AG08396 (cell line): ENCODE measurements at places on chromosomes 4 and X.
A peak's percentile ranks its signal among the peaks of the same experiment; 100 is the strongest.

GRCh38 chrX:76427560-76428242 lies at the start of gene MAGEE1:
TSS of gene MAGEE1 (plus strand) at chrX:76427710. CDS start at chrX:76427931, 221 bp downstream.
- DNase-seq: peak; percentile 88

- no peak for DNase-seq
Observed at GRCh38 chrX:47864785-47865184, 28.1 kb downstream of the ZNF81 start.

DNA sequence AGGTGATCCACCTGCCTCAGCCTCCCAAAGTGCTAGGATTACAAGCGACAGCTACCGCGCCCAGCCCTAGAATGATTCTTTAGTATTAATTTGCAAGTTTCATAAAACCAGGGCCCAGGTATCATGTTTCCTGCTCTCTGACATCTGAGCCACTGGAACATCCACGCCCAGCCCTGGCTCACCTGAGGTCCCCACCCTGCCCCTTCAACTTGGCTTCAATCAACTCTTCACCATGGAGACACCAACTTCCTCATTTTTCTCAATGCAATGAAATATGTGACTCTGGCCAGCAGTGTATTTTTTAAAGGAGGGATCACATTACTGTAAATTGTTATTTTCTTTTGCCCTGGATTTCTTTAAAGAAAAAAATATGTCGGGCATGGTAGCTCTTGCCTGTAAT lies 3.9 kb downstream of the PRSS12 start:
- DNase-seq: no peak

GRCh38 chr4:4417886-4418285 lies 31.0 kb downstream of the NSG1 start:
- no peak for DNase-seq

- no peak for DNase-seq
Observed at GRCh38 chr4:168273838-168274237, 44.7 kb downstream of the DDX60 start.
